ENCODE measurements at places on chromosomes 12 and 14. TPM values are rescaled to one million over a fixed set of nuclear protein-coding genes. Genes with fewer than 3 reads are reported as not detected.

DNA sequence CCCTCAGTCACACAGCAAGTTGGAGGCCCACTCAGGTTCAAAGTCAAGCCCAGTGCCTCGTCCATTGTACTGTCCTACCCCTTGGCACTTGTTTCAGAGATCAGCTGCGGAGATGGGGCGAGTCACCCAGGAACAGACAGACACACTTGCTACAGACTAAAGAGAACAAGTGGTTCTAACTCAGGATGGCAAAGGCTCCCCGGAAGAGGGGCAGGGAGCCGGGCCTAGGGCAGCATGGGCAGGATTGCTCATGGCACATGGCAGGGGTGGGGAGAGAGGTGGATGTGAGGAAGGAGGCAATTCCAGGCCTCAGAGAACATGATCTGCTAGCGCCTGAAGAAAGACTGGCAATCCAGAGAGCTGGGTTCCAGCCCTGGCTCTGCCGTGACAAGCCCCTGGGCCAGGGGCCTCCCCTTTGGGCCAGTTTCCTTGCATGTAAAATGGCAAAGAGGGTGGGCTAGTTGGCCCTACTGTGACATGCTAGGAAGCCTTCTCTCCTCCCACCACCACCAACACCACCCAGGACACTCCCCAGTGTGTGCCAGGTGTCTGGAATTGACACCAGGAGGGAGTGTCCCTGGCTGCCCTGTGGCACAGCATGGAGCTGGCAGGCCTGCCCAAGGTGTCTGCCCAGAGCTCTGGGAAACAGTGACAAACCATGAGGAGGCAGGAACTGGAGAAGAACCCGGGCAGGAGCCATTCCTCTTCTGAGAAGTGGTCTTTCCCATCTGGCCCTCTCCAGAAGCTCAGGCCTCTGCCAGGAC is 24.0 kb upstream of the IRF2BPL start:
- peaks cover 22% of the 10 kb centered on the region for H3K4me1 ChIP-seq
- DNase-seq, result no peak
- H3K27me3 ChIP-seq, result no peaks in the 10 kb centered on the region
- H3K4me3 ChIP-seq, result no peak overlapping the region
- peaks cover 3% of the 10 kb centered on the region for H3K36me3 ChIP-seq

The CCDC177 gene
- total RNA-seq, result 0.24 TPM

- no peaks in the 10 kb centered on the region for H3K36me3 ChIP-seq
- DNase-seq, result no peak
- H3K4me3 ChIP-seq, result no peak overlapping the region
- H3K4me1 ChIP-seq, result no peaks in the 10 kb centered on the region
- peaks cover 75% of the 10 kb centered on the region for H3K27me3 ChIP-seq
Measured at GRCh38 chr12:54631988-54632728, 2.5 kb downstream of the LACRT start.

The LMNTD1 gene
- total RNA-seq, result not detected

The COCH gene
- 1.8 TPM for total RNA-seq

GRCh38 chr14:72788255-72788654 is 105.6 kb downstream of the DPF3 start:
- no peak overlapping the region for H3K4me3 ChIP-seq
- peaks cover 28% of the 10 kb centered on the region for H3K4me1 ChIP-seq
- no peak for DNase-seq
- no peak overlapping the region for H3K27ac ChIP-seq

DNA sequence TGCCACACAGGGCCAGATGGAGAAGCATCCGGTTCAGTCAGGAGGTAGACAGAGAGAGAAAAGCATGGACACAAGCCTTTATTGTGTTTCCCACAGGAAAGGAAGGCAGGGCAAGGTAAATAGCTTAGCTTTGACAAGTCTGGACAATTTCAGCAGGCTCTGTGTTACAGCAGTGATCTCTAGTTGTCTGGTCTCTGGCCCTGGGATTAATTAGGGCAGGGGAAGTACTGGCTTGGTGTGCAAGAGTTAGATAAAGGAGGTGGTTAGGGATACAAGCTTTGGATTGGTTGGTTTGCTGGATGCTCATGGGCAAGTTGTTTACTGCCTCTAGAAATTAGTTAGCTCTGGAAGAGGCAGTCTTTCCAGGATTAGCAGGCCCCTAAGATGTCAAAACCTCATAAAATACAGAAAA is 15.1 kb upstream of the NGDN start:
- DNase-seq, result no peak
- no peaks in the 10 kb centered on the region for H3K4me1 ChIP-seq
- no peak overlapping the region for H3K4me3 ChIP-seq
- peaks cover 19% of the 10 kb centered on the region for H3K27me3 ChIP-seq

GRCh38 chr12:108701779-108702441 is 29.4 kb downstream of the CORO1C start:
- H3K4me3 ChIP-seq, result peak overlapping the region; percentile 5
- H3K4me1 ChIP-seq, result peaks cover 68% of the 10 kb centered on the region
- no peaks in the 10 kb centered on the region for H3K27me3 ChIP-seq
- no peak for DNase-seq
- peak overlapping the region; percentile 91 for H3K27ac ChIP-seq

GRCh38 chr12:28378736-28379135 is 188.5 kb downstream of the CCDC91 start:
- peaks cover 9% of the 10 kb centered on the region for H3K36me3 ChIP-seq
- peaks cover 10% of the 10 kb centered on the region for H3K4me1 ChIP-seq
- no peak for DNase-seq
- H3K27ac ChIP-seq, result no peak overlapping the region
- no peak overlapping the region for H3K4me3 ChIP-seq

DNA sequence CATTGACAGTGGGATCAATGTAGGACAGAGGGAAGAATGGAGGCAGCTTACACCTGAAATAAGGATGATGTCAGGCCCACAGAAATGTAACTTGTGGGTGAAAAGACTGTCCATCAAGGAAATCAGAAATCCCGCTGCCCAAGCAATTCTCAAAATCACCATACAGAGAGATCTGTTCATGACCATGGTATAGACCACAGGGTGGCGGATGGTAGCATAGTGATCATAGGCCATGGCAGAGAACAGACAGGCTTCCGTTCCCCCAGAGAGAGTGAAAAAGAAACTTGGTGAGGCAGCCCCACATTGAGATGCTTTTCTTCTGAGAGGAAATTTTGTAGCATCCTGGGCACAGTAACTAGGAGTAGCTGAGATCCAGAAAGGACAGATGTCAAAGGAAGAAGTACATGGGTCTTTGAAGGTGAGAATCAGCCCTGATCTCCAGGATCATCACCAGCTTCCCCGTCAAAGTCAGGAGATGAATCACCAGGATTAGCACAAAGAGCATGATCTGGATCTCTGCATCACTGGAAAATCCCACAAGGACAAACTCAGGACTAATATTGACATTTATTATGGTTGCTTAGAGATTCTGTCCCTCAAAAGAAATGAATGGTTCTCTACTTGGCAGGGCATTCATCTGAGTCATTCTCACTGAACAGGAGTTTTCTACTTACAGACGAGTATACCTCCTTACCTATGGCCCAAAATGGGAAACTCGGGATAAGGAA is 5.5 kb upstream of the ZNF641 start:
- H3K27ac ChIP-seq, result no peak overlapping the region
- peaks cover 2% of the 10 kb centered on the region for H3K36me3 ChIP-seq
- no peak overlapping the region for H3K4me3 ChIP-seq
- no peak for DNase-seq

The ST8SIA1 gene
- total RNA-seq, result 1.2 TPM

DNA sequence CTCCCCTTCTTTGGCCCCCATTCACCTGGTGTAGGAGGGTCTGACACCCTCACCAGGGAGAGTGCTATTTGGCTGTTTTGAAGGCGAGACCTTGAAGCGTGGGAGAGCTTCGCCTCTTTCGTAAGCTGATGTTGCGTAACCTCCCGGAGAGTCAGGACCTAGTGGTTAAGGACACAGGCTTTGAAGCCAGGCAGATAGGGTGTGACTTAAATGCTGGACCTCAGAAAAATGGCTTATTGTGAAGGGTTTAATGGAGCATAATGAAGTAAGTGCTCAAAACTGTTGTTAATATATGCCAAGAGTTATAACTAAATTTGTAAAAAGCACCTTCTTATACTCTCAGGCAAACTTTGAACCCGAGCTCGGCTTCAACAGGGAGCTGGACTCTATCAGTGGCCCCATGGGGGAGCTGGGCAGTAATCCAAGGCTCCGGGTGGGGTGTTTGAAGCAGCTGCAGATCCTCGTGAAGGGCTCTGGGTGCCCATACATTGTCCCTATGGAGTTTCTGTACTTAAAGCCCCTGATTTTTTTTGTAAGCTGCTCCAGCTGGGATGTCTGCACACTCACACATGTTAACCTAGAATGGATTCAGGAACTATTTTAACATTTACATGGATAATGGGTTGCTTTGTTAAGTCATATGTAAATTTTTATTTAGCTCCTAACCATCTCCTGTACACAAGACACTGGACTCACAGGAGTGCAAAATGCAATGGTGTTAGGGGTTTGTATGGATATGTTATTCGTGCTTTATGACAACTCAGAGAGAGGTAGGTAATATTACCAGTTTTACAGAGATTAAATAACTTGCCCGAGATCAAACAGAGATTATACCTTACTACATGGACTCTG is 26.0 kb downstream of the PPFIBP1 start:
- no peak for DNase-seq
- H3K27ac ChIP-seq, result peak overlapping the region; percentile 70
- no peaks in the 10 kb centered on the region for H3K27me3 ChIP-seq
- peaks cover 64% of the 10 kb centered on the region for H3K4me1 ChIP-seq

GRCh38 chr14:26344596-26344995 is 253.2 kb downstream of the NOVA1 start:
- no peak overlapping the region for H3K4me3 ChIP-seq
- peaks cover 12% of the 10 kb centered on the region for H3K27me3 ChIP-seq
- H3K36me3 ChIP-seq, result no peaks in the 10 kb centered on the region
- no peak for DNase-seq

The PLEKHH1 gene
- total RNA-seq, result 21.4 TPM

The BDKRB2 gene
- 11.3 TPM for total RNA-seq

DNA sequence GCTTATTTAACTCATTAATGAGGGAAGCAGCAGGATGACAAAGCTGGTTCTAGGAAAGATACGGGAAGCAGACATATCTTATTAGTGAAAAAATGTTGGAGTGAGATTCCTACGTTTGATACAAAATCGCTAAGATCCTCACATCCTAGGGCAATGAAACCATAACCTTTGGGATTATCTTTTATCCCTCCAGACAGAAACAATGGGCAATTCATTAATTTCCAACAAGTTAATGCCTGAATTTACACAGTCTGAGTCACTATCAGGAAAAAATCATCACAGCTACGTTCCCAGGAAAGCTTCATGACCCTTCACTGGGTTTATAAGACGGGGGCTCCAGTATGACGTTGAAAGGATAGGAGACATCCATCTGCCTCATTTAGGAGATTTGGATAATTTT is 45.0 kb downstream of the SLC24A4 start:
- no peak for DNase-seq
- H3K4me1 ChIP-seq, result no peaks in the 10 kb centered on the region
- no peak overlapping the region for H3K27ac ChIP-seq

DNA sequence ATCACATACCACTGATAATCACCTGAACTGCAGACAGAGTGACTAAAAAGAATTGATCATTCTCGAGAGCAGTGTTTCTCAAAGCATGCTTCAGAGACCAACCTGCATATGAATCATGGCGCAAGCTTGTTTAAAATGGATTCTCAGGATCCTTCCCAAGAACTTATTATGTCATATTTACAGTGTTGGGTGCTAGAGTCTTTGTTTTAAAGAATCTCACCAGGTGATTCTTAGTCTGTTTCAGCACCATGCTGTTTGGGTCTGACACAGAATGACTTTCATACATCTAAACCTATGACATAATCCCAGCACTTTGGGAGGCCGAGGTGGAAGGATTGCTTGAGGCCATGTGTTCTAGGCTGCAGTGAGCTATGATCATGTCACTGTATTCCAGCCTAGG is 31.3 kb upstream of the SSPN start:
- no peak overlapping the region for H3K4me3 ChIP-seq
- no peaks in the 10 kb centered on the region for H3K27me3 ChIP-seq
- H3K4me1 ChIP-seq, result peaks cover 4% of the 10 kb centered on the region
- no peak for DNase-seq
- H3K36me3 ChIP-seq, result no peaks in the 10 kb centered on the region
- H3K27ac ChIP-seq, result no peak overlapping the region

DNA sequence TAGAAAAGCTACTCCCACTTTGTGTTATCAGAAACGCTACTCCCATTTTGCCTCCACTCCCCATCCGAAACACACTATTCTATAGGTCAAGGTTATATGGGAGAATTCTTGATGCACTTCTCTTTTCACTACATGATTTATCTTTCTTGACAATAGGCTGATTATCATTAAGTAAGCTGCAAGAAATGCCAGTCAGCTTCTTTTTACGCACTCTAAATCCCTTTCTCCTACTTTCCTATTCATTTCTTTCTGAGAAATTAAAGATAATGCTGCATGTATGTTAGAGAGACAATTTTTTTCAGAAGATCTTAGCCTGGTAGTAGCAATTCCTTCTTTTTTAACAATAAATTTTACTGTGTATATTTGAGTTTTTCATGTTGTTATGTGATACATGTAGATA is 41.0 kb upstream of the CCDC91 start:
- no peaks in the 10 kb centered on the region for H3K27me3 ChIP-seq
- peaks cover 20% of the 10 kb centered on the region for H3K4me1 ChIP-seq
- DNase-seq, result no peak
- H3K4me3 ChIP-seq, result no peak overlapping the region
- peaks cover 10% of the 10 kb centered on the region for H3K36me3 ChIP-seq
